ENCODE measurements at places on chromosomes 1 and 21. TPM values are rescaled to one million over a fixed set of nuclear protein-coding genes. Genes with fewer than 3 reads are reported as not detected.

DNA sequence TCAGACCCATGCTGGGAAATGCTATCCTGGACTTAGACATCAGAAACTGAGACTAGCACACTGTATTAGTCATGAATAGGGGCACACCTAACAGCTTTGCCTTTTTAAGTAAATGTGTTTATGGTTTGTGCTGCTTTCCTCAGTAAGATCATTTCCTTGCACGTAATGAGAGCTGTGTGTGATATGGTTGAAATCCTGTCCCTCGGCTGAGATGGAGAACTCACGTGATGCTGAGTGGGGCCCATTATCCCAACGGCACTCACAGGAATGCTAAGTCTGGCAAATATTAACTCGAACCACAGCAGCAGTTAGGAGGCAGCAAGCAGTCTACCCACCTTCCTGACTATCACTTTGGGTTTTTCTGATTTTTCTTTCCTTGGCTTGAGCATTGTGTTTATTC lies 38.2 kb downstream of the BCL9 start:
- no peak overlapping the region for H3K4me3 ChIP-seq
- no peaks in the 10 kb centered on the region for H3K27me3 ChIP-seq
- H3K27ac ChIP-seq: no peak overlapping the region
- no peaks in the 10 kb centered on the region for H3K36me3 ChIP-seq
- peak; percentile 38 for DNase-seq
- no peaks in the 10 kb centered on the region for H3K4me1 ChIP-seq

DNA sequence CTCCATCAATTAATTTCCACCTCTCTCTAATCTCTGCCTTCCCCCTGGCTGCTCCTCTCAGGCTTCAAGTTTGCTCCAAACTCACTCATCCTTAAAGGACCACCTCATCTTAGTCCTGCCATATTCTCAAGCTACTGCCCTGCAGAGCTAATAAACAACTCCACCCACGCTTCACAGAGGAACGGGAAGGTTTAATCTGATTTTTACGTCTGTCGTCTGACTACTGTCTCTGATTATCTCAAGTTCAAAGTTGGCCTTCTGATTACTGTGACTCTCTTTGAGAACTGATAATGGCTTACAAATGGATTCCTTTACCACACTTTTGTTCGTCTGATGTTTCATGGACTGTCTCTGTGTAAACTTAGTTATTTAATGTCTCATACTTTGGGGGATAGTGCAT lies 7.6 kb upstream of the CPT2 start:
- H3K36me3 ChIP-seq: no peaks in the 10 kb centered on the region
- no peak overlapping the region for H3K4me3 ChIP-seq
- peaks cover 11% of the 10 kb centered on the region for H3K4me1 ChIP-seq
- no peak overlapping the region for H3K27ac ChIP-seq
- no peak for DNase-seq
- H3K27me3 ChIP-seq: no peaks in the 10 kb centered on the region

GRCh38 chr1:93324486-93325464 lies 20.9 kb upstream of the DR1 start:
- no peaks in the 10 kb centered on the region for H3K27me3 ChIP-seq
- no peak overlapping the region for H3K4me3 ChIP-seq
- H3K27ac ChIP-seq: no peak overlapping the region
- peaks cover 8% of the 10 kb centered on the region for H3K4me1 ChIP-seq

DNA sequence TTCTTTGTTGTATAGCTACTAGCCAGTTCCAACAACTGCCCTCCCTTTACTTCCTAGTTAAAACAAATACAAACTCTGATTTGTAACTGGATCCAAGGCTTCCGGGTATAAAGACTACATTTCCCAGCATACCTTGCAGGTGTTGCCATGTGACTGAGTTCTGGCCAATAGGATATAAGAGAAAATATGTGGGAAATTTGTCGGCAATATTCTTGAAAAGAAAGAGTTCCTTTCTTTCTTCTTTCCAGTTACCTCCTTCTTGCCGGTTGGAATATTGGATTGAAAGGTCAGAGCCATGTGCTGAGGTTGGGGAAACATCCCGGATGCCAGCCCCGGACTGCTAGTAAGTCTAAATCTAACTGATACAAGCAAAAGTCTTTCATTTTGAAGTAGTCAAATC lies 23.0 kb upstream of the ZBTB40 start:
- H3K27me3 ChIP-seq: peaks cover 4% of the 10 kb centered on the region
- no peak overlapping the region for H3K27ac ChIP-seq
- peak overlapping the region; percentile 55 for H3K4me3 ChIP-seq
- DNase-seq: peak; percentile 73
- H3K4me1 ChIP-seq: no peaks in the 10 kb centered on the region

- DNase-seq: no peak
- H3K36me3 ChIP-seq: no peaks in the 10 kb centered on the region
- H3K27ac ChIP-seq: no peak overlapping the region
Observed at GRCh38 chr1:218472885-218473284, 127.7 kb downstream of the TGFB2 start.

Gene ZFP69B
- total RNA-seq: 2.5 TPM

Gene NEGR1
- 3.1 TPM for total RNA-seq

Gene GBP6
- total RNA-seq: under 0.01 TPM
